Activated naive CD4-positive, alpha-beta T cell (primary cell): ENCODE measurements at places on chromosomes 12 and 14.

GRCh38 chr12:84161296-84161695, 751.3 kb downstream of the SLC6A15 start:
- no peak for DNase-seq

DNA sequence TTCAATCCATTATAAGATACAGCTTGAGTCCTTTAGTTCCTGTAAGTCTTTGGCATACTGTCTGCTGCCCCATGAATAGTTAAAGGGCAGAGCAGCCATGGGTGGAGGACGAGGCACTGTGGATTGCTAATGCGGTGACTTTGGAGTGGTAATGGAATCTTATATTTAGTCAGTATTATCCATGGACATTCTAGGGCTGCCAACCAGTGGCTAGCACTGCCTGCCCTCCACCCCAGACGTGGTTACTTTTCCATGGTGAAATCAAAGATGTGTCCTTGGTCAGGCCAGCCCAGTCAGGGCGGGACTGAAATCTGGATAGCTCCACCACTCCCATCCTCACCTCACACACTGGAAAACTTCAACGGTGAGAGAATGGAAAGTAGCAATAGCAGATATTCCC, 2.3 kb downstream of the TTC9 start:
- DNase-seq, result no peak

GRCh38 chr12:904010-904414, 45.5 kb downstream of the RAD52 start:
- DNase-seq, result no peak

DNA sequence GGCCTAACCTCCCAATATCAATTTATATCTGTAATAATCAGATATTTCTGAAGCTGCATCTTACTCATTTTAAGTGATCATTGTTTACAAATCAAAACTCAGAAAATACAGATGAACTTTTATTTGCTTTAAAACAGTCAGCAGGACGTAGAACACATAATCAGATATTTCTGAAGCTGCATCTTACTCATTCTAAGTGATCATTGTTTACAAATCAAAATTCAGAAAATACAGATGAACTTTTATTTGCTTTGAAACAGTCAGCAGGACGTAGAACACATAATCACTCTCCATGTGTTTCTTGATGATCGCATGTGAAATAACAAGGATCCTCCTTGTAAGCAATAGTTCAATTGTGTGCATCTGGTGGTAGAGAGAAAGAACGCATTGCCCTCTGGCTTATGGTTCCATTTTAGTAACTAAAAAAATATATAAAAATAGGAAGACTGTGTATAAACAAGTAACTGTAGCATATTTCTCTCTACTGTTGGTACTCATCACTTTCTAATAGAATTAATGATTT, 15.0 kb upstream of the TMTC2 start:
- no peak for DNase-seq
